ENCODE measurements at places on chromosomes 11 and 22.

DNA sequence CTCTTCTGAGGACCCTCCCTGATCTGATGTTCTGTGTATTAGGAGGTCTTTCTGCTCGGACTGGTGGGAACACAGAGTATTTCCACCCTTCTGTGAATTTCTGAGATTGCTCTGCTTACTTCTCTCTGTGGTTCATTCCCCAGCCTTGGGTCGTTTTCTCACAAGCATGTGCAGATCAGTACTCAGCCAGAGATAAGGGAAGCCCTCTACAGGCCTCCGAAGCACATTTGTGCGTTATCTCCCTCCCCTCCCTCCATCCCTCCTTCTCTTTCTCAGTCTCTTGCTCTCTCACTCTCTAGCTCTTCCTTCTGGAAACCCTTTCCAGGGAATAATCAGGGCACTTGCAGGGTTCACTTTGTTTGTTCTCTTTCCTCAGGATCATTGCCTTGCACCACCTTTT lies 35.2 kb upstream of the TUB start:
- DNase-seq, result no peak

DNA sequence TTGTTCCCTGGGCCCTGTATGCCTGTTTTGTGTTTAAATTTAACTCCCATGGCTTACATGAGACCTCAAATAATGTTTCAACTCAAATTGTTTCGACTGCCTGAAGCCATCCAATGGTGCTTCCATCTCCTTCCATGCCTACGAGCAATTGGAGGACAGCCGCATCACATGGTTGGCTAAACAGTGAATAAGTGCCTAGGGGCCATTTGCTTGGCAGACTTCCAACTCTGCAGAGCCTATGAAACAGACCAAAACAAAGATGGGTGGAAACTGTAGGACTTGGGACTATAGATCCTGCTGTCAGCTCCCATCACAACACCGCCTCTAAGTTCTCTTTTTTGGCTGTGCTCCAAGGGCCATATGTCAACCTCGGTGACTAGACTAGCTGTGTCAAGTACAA lies 84.1 kb downstream of the PARVA start:
- no peak for DNase-seq

DNA sequence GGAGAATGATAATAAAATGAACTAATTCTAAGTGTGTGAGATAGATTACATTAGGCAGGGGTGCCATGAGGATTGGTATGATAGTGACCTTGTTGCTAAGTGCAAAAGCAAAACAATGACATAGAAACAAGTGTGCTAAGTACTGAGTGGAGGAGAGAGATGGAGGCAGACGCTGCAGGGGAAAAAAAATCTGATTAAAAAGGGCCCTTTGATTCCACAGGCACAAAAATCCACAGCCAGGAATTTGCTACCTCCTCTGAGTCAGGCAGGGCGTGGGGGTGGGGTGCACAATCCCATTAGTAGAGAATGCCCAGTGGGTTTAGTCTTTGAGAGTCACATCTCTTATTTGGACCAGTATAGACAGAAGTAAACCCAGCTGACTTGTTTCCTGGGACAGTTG lies at the start of gene CNTF:
CNTF (plus strand) TSS at position 322 of the 400 bp plus-strand sequence. CDS start 88 bp downstream, outside the sequence.
- peak; percentile 37 for DNase-seq

DNA sequence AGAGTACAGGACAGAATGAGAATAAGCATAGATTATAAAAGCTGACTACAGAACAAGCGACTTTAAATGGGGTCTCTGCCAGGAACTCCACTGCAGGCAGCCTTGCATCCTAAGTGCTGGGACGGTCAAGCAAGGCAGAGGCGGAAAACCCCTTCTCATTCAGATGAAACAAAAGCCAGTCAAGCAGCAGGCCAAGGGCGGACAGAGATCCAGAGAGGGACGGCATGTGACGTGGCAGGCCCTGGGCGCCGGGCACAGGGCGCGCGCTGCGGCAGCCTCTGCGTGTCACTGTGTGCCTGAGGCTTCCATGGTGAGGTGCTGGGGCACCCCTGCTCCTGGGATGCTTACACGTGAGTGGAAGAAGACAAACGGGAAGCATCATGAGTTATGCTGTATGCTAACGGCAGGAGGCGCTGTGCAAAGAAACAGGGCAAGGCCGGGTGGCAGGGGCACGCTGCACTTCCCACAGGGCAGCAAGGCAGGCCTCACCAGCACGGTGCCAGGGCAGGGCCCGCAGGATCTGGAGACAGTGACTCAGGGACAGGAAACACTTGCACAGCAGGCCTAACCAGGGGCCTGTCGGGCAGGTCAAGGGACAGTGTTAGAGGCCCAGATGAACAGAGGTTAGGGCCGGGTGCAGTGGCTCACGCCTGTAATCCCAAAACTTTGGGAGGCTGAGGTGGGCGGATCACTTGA lies 6.2 kb downstream of the TOLLIP start:
- peak; percentile 39 for DNase-seq

DNA sequence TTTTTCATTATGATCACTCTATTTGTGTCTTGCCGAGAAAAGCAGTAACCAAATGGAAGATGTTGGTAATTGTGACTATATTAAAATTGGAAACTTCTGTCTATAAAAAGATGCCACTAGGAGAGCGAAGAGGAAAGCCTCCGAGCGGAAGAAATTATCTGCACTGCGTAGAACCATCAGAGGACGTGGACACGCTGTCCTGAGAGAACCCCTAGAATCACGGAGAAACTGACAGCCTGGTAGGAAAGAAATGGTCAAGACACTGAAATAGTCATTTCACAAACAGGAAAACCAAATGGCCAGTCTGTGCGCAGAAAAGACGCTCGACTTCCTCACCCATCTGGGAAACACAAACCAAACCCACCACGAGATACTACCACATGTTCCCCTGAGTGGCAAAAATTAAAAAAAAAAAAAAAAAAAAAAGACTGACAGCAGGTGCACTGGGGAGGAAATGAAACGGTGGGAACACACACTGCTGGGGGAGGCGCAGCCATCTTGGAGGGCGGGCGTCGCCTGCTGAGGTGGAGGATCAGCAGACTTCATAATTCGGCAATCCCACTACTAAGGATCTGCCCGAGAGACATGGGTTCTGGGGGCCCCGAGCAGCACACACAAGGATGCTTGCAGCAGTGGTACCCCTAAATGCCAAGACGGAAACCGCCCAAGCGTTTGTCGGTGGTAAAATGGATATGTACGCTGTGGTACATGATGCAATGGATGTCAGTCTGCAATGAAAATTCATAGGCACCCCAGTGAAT lies 21.3 kb downstream of the IFITM10 start:
- DNase-seq, result no peak

DNA sequence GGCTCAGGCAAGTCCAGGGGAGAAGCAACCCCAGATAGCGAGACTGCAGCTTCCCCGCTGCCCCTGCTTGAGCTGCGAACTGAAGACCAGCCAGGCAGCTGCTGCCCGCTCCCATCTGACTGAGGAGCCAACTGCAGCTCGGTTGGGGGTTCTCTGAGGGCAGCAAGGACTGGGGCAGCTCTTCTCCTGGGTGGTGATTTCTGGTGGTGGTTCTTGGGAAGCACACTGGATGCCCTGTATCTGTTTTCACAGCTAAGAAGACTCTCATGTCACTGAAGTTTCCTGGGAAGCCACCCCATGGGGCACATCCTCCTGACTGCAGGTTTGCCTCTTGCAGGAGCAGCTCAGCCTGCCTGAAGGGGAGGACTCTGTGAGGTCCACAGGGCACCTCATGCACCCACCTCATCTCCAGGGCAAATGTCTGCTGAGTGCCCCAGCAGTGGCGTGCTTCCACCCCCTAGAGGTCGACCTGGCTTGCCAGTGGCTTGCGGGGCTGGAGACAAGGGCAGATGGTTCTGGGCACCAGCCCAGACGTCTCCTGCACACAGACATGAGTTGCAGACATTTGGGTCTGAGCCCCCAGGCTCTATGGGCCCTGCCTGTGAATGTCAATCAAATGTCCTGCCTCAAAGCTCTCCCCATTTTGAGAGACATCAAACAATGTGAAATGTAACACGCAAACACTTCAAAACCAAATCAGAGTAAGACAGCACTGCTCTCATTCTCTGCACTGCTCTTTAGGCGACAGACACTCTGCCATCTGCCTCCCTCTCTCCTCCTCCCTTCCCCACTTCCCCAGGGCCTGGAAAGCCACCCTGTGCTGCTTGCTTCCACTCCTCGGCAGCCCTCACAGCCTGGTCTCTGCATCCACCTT lies 800.9 kb downstream of the BRD1 start:
- DNase-seq, result no peak

Measured in renal cortical epithelial cell (primary cell).